Spleen (tissue), 13 donors: ENCODE measurements at places on chromosomes 12 and 14. TPM values are rescaled to one million over a fixed set of nuclear protein-coding genes. Genes with fewer than 3 reads are reported as not detected.

FGD6 gene
- total RNA-seq, result 12.0 TPM

PLD4 gene
- 5.4 TPM for total RNA-seq

LMNTD1 gene
- not detected for total RNA-seq

MYL6B gene
- 19.0 TPM for total RNA-seq

ACSM4 gene
- total RNA-seq, result not detected

SRRM4 gene
- not detected for total RNA-seq

CPM gene
- 14.3 TPM for total RNA-seq

TCL1B gene
- 0.89 TPM for total RNA-seq

IKZF4 gene
- total RNA-seq, result 3.1 TPM

SLC7A8 gene
- 23.5 TPM for total RNA-seq

CYP46A1 gene
- total RNA-seq, result 0.85 TPM

PROX2 gene
- total RNA-seq, result not detected

GRCh38 chr14:51954657-51955056 is 34.7 kb upstream of the RTRAF start:
- no peak for DNase-seq

DNA sequence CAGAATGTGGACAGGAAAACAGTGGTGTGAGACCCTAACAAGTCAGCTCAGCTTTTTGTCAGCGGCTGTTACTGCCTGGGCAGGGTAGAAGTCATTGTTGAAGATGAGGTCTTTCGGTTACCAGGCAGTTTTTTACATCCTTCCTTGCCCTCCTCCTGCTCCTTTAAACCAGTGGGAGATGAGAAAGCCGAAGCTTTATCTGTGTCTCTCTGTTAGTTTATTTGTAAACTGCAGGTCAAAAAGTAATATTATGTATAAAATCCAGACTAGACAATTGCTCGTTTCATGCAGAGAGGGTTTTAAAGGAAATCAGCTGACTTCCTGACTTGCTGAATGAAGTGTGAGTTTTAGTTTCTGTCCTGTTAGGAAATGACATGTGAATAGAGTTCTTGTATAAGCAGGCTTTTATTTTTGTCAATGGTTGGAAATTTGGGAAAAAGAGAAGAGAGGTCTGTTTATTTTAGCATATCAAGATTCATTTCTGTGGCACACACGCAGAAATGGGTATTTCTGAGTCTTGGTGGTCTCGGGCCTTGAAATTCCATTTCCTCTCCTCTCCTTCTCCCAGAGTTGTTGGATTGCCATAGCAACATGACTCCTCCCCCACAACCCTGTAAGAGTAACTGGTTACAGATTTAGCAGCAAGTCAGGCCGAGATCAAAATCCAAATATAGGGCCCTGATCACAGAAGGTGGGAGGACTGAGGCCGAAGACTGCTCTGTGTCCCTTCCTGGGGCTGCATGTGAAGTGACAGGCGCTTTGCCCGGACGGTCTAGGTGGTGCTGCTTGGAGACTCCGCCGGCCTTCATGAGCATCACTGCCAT is 60.8 kb downstream of the SAMD4A start:
- peak; percentile 76 for DNase-seq

DNA sequence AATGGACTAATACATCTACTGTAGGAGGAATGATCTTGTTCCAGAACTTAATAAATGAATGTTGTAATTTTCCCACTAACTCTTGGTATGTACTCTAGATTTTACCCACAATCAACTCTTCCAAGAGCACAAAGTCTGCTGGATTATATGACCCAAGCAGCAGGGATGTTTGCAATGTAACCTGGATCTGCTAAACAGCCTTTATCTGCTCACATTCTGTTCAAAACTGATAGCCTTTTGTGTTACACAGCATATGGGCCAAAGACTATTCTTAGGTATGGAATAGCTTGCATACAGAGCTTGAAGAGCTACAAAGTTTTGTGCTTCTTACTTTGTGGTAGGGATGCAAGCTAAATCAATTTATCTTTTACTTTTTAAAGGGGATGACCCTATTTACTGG is 213.7 kb upstream of the DCN start:
- no peak for DNase-seq

GRCh38 chr12:79850610-79851299 is 84.1 kb downstream of the PPP1R12A start:
- DNase-seq, result no peak

- no peak for DNase-seq
These were observed 389.6 kb upstream of the DDHD1 start for GRCh38 chr14:53542732-53543131.

GRCh38 chr12:18981732-18982131 is 147.8 kb upstream of the PLEKHA5 start:
- DNase-seq, result no peak

DNA sequence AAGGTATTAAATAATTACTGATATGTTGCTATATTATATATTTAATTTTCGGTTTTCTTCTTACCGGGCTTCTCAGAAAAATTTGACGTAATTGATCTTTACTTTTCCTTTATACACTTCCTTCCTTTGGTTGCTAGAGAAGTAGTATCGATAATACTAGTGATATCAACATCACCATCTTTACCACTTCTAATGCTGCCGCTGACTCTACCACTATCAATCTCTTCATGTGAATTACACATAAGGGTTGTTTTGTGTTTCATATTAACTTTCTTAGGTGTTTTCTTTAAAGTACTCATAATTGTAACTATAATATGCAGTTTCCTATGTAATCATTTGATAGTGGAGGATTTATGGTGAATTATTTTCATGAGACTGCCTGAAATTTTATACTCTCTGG is 30.9 kb upstream of the KLRF1 start:
- DNase-seq, result no peak

GRCh38 chr14:94638961-94639817 is 27.0 kb downstream of the SERPINA3 start:
- DNase-seq, result no peak

GRCh38 chr12:4323396-4323795 is 2.4 kb downstream of the TIGAR start:
- DNase-seq, result no peak

DNA sequence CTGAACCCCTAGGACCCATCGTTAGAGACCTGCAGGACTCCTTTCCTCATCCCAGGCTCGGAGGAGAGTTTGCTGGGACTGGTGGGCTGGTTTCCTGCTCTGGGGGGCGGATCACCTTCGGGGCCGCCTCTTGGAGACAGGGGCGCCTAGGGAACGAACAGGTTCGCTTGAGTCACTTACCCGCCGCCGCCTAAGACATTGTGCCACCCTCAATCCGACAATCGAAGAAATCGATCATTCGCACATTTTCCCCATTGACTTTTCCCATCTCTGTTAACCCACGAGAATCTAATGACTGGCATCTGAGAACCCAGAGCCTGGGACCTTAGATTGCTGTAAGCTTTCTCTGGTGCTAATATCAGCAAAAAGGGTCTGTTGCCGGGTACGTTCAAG is 322 bp downstream of the SLC39A9 start:
- no peak for DNase-seq

DNA sequence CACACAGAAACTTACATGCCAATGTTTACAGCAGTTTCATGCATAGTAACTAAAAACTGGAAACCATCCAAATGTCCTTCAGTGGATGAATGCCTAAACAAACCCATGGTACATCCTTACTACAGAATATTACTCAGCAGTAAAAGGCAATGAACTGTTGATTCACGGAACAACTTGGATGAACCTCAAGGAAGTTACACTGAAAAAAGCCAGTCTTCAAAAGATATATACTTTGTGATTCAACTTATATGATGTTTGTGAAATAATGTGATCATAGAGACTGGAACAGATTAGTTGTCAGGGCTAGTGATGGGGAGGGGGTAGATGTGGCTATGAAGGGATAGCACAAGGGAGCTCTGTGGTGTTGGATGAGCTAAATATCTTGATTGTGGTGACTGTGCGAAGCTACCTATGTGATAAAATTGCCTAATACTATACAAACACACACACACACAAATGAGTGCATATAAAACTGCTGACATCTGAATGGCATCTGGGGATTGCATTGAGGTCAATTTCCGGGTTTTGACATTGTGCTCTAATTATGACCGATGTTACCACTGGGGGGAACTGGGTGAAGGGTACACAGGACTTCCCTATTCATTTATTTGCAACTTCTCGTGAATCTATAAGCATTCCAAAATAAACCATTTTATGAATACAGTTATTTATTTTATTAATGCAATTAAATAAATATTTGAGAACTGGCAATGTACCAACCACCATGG is 94.3 kb downstream of the RIN3 start:
- no peak for DNase-seq

DNA sequence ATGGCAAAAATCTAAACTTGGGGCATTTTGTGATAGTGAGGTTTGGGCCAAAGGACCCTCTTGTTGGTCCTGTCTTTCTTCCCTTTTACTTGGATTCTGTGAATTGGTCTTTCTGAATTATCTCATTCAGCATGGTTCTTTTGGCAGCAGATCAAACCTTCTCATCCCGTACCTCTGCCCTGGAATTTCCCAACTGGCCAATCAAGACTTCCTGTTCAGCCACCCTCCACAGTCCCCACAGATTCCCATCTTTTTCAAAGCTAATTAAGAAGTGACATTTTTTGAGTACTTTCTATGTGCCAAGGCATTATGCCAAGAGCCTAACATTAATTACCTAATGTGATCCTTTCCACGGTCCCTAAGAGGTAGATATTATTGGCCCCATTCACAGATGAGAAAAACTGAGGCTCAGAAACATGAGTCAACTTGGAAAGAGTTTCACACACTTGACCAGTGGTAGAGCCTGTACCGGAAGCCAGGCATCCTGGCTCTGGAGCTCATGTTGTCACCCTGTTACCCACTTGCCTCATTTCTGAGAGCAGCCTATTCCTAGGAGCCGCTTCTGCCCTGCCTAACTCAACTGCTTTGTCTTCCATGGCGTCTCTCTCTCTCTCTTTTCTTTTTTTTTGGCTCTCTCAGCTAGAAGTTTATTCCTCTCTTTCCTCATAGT is 135.9 kb downstream of the C12orf75 start:
- DNase-seq, result no peak

DNA sequence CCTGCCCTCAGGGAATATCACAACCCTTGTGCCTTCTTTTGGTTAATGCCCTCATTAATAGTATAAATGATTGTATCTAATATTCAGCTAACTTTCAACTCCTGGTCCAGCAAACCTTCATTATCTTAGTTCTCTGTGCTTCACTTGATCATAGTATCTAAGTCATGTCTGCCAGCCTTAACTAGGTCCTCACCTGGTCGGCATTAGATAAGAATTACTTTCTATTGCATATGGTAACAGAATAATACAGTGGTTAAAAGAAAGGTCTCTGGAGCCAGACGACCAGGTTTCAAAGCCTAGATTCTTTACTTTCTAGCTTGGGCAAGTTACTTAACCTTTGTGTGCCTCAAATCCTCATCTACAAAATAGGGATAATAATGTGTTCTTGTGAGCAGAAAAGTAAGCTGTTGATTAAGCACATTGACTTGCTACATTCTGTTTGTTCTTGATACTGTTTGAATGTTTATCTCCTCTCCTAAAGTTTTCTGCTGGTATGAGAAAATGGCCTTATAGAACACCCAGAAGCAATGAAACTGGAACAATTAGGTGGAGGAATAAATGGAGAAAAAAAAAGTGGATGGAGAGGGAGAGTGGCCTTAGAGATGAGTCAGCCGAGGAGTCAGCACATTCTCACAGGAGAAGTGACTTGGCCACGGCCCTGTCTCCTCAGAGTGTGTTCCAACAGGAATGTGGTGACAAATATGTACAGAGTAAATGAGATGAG is 176.1 kb downstream of the SLC25A21 start:
- no peak for DNase-seq

DNA sequence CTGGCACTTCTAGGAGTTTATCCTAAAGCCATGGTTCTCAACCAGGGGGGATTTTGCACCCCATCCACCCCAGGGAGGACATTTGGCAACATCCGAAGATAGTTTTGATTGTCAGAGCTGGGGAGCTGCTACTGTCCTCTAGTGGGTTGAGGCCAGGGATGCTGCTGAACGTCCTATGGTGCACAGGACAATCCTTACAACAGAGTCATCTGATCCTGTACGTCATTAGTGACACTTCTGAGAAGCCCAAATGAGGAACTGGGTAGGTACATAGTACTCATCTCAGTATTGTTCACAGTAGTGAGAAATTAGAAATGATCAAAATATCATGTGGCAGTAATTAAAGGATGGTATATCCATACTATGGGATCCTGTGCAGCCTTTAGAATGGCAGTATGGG is 185.1 kb downstream of the CHST11 start:
- DNase-seq, result no peak

- no peak for DNase-seq
These were observed 23.0 kb downstream of the TSHR start for GRCh38 chr14:80978403-80978802.

DNA sequence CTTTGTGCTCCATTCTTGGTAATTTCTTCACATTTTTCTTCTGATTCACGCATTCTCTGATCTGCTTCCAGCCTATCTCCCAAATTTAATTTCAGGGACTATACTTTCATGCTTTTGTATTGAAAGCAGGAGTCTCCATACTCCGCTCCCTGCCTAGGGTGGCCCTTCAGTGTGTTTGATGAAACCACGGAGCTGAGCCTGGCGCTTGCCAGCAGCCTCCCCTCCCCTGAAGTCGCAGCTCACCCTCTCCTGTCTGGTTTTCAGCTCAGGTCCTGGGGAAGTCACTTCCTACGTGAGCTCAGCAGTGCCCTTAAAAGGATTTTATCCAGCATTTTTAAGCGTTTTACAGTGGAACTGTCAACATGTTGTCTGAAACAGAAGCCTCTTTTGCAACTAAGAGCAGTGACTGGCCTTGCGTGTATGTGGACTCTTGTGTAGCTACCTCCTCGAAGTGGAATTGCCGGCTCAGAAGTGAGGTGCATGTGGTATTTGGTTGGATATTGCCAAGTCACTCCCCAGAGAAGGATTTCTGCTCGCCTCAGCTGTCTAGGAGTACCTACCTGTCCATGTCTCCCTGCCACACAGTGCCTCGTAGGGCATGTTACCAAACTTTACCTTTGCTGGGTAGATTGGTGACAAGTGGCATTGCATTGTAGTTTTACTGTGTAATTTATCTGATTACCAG is 78.5 kb downstream of the TESC start:
- no peak for DNase-seq

- no peak for DNase-seq
These were observed 80.6 kb upstream of the OVCH1 start for GRCh38 chr12:29578070-29578469.

GRCh38 chr14:75238756-75239455 is 39.7 kb upstream of the FOS start:
- no peak for DNase-seq

- DNase-seq, result no peak
These were observed 37.7 kb downstream of the GLT8D2 start for GRCh38 chr12:104012331-104012730.

GRCh38 chr12:28108599-28108998 is 81.7 kb upstream of the CCDC91 start:
- no peak for DNase-seq

DNA sequence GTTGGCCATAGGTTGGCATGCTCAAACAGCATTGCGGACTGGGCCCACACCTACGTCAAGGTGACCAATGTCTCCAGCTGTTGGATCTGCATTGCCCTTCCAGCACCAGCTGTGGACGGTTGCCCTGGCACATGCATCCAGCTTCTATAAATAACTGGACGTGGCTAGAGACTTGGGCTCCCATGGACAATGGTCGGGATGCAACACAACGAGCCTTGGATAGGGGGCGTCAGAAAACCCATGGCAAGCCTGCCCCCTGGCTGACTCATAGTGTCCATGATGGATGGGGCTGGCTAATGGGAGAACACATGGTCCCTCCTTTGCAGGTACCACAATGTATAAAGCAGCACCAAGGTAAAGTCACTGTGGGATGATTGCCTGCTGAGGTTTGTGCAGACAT is 331.6 kb upstream of the FAR2 start:
- peak; percentile 29 for DNase-seq
